Inflammatory macrophage treated with lipopolysaccharide for 1 hour (primary cell): ENCODE measurements at places on chromosomes 16 and 17.
A peak's percentile ranks its signal among the peaks of the same experiment; 100 is the strongest.

DNA sequence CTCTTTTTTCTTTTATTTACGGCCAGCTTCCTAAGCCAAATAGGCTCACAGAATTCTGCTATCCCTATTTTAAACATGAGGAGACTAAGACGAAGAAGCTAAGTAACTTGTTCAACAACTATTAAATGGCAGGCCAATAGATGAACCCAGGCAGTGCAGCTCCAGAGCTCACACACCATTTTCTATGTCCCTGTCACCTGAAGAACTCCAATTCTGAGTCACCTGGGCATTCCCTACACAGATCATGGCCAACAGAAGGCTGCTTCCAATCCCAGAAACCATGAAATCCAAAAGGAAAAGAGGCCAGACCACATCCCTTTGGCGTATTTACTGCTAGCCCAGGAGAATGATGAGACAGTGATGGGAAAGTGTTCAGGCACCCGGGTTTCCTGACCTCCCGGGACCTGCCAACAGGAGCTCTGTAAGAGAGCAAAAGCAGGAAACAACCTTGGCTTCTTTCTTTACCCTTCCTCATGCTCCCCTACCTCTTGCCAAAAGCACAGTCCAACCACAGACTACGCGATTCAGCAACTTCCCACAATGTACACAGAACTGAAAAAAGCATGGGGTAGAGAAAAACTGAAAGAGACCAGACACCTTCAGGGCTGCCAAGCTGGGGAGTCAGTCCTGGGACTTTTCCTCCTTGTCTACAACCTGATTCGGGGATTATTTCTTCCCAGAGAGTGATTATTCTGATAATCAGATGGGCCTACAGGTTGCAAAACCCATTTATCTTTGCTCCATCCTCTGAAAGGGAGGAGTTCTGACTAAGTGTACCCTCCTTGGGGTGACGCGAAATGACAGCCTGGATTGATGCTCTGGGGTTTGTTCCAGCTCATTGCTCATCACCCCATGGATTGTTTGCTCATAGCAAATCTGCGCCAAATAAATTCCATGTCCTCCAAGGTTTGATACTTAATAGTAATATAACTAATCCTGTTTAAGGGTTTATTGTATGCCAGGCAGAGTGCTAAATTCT is 47.8 kb upstream of the HAS3 start:
- DNase-seq: no peak

DNA sequence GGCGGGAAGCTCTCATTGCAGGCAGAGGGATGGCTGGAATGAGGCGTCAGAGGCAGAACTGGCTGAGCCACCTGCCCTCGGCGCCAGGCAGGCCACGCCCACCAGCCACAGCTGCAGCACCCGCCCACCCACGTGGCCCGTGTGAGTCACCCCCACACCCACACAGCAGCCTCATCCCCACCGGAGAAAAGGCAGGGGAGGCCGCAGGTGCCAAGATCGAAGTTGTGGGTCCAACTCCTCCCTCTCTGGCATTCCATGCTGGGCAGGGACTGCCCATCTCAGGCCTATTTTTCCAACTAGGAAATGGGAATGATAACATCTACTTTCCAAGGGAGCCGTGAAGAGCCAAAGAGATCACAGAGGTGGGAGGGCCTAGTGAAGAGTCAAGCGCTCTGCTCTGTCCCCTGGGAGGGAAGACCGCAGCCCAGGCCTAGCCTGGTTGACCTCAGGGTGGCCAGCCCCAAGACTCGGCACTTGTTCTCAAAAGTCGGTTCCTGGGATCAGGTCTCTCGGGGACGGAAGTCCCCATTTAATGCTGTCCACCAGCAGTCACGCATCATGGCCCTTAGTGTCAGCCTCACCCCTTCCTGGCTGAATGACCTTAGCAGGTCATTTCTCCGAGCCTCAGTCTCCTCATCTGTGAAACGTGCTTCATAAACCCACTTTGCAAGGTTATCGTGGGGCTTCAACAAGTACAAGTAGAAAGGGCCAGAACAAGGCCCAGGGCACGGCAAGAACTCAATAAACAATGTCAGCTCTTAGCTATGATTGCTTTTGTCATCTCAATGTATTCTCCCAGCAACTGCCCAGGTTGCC is at the start of gene TRPV3:
Gene TRPV3 (minus strand): TSS at position 45 of the 816 bp plus-strand sequence. CDS start 2,962 bp downstream, outside the sequence.
- DNase-seq: no peak

DNA sequence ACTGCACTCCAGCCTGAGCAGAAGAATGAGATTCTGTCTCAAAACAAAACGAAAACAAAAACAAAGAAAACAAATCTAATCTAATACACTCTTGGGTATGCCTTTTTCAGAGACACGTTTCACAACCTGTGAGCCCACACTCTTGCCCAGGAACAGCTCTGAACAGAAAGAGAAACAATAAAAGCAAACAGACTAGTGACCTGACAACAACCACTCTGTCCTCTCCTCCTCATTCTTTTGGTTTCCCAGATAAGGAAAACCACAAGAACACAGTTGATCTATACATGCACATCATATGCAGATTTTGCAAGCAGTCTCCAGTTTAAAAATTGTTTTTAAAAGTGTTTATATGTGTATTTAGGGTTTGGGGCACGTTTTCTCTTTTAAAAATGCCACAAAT is 1.3 kb downstream of the MKS1 start:
- DNase-seq: no peak

- no peak for DNase-seq
These were observed 16.7 kb upstream of the TANGO6 start for GRCh38 chr16:68826652-68827051.

- no peak for DNase-seq
These were observed 26.9 kb downstream of the BANP start for GRCh38 chr16:87978127-87978526.

GRCh38 chr17:6065351-6065750 is 4.8 kb upstream of the WSCD1 start:
- no peak for DNase-seq

DNA sequence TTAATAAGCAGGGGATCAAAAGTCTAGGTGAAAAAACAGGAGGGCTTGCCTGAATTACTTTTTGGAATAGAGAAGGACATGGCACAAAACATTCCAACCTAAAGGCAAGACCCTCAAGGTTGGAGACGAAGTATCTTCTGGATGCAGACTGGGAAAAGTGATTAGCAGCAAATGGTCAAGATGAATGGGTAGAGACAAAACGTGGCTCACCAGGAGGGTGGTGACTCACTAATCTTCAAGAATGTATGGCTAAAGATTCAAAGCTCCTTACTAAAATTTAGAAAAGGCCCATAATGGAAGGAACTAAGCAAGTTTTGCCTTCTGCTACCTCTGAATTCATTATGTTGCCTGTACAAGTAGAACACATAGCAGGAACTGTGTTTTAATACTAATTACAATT is 469.5 kb upstream of the RBFOX1 start:
- no peak for DNase-seq

DNA sequence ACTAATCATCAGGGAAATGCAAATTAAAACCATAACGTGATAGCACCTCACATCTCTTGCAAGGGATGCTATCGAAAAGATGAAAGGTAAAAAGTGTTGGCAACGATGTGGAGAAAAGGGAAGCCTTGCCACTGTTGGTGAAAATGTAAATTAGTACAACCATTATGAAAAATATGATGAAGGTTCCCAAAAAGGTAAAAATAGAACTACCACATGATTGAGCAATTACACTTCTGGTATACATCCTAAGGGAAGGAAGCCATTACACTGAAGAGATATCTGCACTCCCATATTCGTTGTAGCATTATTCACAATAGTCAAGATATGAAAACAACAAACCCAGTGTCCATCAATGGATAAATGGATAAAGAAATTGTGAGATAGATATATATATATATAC is 21.5 kb downstream of the ABCA10 start:
- DNase-seq: peak; percentile 26

- DNase-seq: no peak
These were observed 5.0 kb downstream of the NOG start for GRCh38 chr17:56598466-56598865.

DNA sequence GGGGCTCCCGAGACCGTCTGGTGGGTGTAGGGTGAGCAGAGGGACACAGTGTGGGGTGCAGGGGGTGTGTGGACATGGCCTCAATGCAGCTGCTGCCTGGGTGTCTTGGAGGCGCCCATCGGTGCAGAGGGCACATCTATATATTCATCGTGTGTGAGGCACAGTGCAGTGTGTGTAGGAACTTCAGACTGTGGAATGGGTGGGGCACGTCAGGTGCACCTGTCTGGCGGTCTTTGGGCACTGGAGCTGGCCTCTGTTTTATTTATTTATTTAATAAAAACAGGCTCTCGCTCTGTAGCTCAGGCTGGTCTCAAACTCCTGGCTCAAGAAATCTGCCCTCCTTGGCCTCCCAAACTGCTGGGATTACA is 16.8 kb downstream of the LASP1 start:
- DNase-seq: no peak

- DNase-seq: peak; percentile 92
These were observed 13.2 kb downstream of the IL4R start for GRCh38 chr16:27326738-27327585.

- peak; percentile 70 for DNase-seq
These were observed 180.9 kb downstream of the HS3ST3A1 start for GRCh38 chr17:13420878-13421277.

DNA sequence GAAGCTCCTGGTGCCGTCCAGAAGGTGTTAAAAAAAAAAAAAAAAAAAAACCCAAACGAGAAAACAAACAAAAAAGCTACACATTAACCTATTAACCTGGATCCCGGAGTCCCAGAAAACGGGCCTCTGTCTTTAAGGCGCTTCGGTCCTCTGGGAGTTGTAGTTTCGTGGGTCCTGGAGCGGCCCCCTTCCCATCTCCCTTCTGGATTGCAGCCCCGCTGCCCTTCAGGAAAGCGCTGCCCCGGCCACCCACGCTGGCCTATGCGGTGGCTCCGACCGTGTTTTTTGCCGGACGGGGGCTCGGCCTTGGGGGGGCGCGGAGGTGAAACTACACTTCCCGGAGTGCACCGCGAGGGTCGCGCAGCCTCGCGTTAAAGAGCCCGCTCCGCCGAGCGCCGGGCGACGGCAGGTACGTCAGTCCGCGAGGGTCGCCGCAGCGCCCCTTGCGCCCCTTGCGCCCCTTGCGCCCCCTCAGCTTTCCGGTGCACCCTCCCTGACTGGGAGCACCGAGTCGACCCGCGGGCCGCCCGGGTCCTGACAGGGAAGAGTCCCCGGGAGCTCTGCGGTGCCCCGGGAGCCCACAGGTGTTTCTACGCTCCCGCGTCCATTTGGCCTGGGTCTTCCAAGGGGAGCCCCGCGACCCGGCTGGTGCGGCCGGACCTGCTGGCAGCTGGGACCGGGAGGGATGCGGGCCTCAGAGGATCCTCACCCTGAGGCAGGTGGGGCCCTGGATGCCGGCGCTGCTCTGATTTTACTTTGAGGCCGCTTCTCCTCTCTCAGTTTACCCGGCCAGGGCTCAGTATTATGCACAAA is at the start of gene FCSK:
Gene FCSK (plus strand): TSS at position 374 of the 813 bp plus-strand sequence. CDS start 8,596 bp downstream, outside the sequence.
- peak; percentile 73 for DNase-seq

GRCh38 chr17:77687921-77688320 is 270.6 kb upstream of the TNRC6C start:
- no peak for DNase-seq

DNA sequence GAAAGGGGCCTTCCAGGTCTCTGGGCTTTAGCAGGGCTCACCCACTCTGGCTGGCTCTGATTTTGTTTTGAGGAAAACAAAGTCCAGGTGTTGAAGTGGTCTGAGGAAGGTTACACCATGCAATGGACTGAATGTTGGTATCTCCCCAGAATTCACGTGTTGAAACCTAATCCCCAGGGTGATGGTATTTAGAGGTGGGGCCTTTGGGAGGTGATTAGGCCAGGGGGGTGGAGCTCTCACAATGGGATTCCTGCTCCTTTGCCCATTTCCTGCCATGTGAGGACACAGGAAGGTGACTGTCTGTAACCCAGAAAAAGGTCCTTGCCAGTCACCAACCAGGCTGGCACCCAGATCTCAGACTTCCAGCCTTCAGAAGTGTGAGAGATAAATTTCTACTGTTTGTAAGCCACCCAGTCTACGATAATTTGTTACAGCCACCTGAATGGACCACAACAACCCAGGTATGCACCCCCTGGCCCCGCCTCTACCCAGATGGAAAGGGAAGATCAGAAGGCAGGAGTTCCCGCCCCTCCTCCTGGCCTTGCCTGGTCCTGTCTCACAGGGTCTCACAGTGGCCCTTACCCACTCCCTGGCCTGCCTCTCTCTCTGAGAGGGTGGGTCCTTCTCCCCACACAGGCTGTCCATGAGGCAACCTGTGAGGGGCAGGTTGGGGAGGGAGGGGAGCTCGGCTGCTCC is 32.0 kb downstream of the LRRC75A start:
- no peak for DNase-seq

GRCh38 chr17:43713494-43714162 is 45.0 kb downstream of the SOST start:
- DNase-seq: peak; percentile 35

- DNase-seq: no peak
These were observed 451 bp downstream of the IL32 start for GRCh38 chr16:3065742-3066439.

DNA sequence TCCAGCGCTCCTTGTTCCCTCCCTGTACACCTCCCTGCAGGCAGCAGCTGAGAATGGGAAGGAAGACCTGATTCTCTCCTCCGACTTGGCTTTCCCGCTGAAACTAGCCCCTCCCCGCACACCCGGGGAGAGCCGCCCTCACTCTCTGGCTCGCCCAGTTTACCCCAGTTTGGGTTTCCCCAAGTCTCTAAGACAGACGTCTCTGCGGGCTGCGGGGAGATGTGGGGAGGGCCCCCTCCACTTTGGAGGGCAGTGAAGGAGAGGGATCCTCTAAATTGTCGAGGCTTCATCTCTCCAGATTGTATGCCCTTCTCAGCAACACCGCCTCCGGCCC is 797 bp downstream of the GRB7 start:
- peak; percentile 58 for DNase-seq

DNA sequence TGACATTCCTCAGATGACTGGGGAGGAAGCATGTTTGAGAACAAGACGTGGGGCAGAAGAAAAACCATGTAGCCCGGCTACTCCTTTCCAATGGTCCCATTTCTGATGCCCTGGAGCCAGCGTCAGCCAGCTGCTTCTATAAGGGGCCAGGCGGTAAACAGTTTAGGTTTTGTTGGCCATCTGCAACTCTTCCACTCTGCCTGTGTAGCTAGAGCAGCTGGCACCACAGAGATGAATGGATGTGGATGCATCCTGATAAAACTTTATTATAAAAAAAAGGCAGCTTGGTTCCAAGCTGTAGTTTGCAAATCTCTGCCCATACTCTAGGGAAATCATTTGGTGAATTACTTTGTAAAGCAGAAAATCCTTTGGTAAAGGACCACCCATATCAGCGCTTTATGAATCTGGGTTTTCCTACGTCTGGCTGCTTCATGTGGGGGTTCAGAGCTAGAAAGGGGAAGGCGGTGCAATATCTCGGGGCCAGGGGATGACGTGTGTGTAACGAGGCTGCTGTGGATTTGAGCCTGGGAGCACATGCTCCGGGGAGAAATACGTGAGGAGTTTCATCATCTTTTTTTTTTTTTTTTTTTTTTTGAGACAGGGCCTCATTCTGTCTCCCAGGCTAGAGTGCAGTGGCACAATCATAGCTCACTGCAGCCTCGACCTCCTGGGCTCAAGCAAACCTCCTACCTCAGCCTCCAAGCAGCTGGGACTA is 3.4 kb upstream of the SRL start:
- DNase-seq: peak; percentile 47
